ENCODE measurements at places on chromosomes 13 and 19. TPM values are rescaled to one million over a fixed set of nuclear protein-coding genes. Genes with fewer than 3 reads are reported as not detected.
A peak's percentile ranks its signal among the peaks of the same experiment; 100 is the strongest.

DNA sequence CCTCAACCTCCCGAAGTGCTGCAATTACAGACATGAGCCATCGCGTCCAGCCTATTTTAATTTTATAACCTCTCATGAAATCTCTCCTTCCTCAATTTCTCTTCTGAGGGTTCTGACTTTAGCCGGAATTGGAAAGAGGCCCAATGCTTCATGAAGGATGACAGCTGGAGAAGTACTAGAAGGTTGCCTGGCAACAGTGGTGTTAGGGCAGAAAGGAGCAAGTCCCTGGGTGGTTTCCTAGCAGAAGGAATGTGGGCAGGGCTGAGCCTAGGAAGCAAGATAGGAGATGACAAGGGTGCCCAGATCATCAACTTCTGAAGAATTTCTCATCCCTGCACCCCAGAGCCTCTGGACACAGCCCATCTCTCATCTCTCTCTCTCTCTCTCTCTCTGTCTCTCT is 25.8 kb downstream of the CACNG6 start:
- no peak for DNase-seq

DNA sequence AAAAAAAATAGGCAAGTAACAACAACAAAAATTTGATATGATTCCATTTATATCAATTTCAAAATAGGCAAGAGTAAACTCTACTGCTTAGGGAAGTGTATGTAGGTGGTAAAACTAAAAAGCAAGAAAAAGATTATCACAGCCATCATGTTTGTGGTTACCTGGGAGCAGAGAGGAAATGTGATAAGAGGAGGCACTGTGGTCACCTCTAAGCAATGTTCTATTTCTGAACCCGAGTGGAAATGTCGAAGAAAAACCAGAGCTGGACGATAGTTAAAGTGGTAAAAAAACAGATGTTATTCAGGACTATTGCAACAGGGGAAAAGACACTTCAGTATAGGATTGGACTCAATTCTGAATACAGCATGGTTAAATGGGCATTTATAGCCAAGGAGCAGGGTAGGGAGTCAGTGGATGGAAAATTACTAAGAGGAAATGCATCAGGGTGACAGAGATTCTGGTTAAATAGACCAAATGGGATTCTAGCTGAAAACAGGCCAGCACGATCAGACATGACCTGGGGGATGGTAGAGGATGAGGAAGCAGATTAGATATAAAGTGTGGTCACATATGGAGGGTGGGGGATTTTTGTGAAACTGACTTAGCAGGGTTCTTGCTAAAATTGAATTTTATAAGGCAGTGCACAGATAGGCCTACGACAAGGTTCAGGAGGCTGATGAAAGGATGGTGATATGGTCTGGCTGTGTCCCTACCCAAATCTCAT is 6.0 kb upstream of the TEX30 start:
- DNase-seq: no peak

DNA sequence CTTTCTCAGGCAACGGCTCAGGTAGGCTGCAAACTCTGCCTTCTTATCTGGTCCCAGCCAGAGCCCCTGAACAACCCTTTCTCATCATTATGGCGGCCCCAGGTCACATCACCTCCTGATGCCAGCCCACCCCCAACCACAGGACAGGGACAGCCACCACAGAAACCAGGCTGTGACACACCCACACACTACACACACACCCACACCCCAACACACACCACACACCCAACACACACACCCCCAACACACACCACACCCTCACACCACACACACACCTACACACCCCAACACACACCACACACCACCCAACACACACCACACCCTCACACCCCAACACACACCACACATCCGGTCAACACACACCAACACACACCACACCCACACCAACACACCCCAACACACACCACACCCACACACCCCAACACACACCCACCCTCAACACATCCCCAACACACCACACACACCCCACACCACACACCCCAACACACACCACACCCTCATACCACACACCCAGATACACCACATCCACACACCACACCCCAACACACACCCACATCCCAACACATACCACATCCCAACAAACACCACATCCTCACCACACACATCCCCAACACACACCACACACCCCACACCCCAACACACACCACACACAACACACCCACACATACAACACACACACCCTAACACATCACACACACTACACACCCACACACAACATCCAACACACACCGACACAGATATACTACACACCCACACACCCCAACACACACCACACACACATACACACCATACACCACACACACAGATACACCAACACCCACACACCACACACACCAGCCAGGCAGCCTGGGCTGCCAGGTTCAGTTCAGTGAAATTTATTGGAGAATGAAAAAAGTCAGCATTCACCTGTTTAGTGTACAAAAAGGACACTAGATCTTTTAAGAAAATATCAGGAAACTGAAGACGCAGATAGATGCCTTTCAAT is 4.2 kb upstream of the ISYNA1 start:
- DNase-seq: no peak

- DNase-seq: no peak
Observed at GRCh38 chr13:107375701-107376340, 807.9 kb upstream of the ARGLU1 start.

DNA sequence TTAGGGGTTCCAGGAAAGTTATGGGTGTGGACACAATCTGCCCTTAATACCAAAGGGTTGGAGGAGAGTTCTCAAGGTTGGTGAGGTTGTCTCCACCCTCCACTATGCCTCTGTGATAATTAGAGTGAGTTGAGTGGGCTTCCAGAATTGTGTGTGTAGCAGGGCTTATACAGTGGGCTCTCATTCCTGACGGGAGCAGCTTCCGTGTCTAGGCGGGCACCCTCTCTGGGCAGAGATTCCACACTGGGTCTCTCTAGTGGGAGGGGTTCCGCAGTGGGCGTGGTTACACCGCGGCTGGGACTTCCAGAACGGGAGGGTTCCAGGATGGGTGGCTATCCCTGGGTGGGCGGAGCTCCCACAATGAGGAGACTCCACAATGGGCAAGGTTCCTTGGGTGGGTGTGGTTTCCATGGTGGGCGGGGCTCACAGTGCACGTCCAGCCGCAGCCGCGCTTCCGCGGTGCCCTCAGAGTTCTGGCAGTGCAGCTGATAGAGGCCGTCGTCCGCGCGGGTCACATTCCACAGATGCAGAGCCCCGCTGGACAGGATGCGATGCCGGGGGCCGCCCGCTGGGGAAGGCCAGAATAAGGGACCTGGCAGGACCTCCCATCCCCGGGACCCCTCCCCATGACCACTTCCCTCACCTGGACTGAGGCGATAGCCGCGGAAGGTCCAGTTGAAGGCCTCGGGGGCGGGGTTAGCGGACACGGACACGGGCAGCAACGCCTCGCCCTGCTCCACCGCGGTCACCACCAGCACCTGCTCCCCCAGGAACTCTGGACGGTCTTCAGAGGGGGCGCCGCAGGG is 8.4 kb downstream of the NPHS1 start:
- peak; percentile 75 for DNase-seq

GRCh38 chr19:14363183-14364097 is 17.8 kb upstream of the ADGRE5 start:
- DNase-seq: peak; percentile 93

GRCh38 chr19:7833225-7834099 is 3.4 kb downstream of the EVI5L start:
- DNase-seq: peak; percentile 86

GRCh38 chr19:35455616-35456201 is 7.7 kb downstream of the FFAR2 start:
- DNase-seq: no peak

DNA sequence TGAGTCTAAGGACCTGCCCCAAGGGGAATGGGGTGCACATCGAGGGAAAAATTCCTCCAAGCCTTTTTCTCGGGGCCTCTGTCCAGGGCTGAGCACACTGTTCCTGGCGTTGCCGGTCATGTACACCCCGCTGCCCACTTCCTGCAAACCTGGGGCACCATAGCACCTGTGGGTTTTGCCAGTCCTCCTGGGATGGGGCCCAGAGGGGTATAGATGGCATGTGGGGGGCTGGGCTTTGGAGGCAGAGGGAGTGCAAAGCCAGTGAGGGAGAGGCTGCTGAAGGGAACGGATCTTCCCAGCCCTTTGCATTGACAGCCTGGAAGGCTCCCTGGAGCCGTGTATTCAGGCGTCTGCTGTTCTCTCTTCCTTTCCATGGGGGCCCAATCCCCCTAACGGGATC is 187.3 kb downstream of the ZNF536 start:
- DNase-seq: no peak

GRCh38 chr13:102877303-102877702 is 31.5 kb downstream of the ERCC5 start:
- no peak for DNase-seq

DNA sequence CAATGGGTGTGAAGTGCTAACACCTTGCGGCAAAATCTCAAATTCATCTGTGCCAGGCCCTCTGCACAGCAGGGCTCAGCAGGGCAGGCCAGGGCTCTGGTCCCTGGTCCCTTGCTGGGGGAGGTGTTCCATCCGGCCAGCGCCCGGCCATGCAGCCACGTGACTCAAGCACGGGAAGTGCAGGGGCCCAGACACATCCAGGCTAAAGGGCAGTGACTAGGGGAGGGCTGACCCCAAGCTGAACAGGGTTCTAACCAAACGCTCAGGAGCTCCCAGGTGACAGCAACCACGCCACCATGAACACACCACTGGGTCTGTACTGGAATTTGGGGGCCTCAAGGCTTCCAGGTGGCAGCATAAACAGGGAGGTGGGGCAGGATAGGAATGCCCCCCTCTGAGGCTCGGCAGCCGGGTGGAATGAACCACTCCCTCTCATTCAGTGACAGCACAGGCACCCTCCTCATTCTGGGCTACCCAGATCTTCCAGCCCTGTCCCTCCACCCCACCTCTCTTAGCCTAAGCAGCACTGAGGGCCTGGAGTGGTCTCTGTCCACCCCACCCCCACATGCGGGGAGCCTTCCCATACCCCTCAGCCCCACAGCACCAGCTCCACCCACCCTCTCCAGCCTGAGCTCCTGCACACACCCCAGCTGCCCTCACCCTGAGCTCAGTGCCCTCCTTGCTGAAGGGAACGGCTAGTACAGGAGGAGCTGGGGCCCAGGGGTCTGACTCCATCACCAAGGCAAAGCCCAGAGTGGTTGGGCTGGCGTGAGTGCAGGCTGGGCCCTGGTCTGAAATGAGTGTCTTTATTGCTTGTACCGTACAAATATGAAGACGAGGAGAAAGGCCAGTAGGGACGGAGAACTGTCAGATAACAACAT is 5.3 kb upstream of the CCNP start:
- no peak for DNase-seq

DNA sequence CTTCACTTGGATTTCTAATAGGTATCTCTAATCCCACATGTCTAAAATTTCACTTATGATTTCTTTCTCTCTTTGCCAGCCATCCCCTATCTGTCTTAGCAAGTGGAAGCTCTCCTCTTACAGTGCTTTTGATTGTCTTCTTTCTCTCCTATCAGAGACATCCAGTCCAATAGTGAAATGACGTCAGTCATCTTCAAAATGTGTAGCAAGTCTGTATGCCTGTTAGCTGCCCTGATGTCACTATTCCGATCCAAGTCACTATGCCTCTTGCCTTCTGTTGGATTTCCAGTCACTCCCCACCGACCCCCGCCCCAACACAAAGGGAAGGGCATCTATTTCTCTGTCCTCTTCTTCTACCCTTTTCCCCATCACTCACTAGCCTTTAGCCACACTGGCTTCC is 96.4 kb downstream of the WASF3 start:
- DNase-seq: no peak

- DNase-seq: no peak
Observed at GRCh38 chr19:13109361-13110098, 6.9 kb upstream of the LYL1 start.

- no peak for DNase-seq
Observed at GRCh38 chr13:80988391-80989151, 647.6 kb upstream of the SPRY2 start.

DNA sequence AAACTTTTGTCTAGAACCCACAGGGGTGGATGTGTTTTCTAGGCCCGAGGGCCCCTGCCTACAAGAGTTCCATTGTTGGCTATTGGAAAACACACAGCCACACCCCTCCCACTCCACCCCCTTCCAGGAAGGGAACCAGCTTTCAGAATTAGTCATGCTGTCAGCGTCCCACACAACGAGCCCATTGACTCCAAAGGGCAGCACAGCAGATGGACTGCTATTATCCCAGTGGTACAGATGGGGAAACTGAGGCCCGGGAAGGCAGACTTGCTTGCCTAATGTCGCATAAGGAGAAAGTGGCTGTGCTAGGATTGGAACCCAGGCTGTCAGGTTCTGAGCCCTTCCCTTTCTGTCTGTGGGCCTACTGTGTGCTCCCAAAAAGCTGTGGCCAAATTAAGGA is 8.1 kb upstream of the FXYD3 start:
- no peak for DNase-seq

DNA sequence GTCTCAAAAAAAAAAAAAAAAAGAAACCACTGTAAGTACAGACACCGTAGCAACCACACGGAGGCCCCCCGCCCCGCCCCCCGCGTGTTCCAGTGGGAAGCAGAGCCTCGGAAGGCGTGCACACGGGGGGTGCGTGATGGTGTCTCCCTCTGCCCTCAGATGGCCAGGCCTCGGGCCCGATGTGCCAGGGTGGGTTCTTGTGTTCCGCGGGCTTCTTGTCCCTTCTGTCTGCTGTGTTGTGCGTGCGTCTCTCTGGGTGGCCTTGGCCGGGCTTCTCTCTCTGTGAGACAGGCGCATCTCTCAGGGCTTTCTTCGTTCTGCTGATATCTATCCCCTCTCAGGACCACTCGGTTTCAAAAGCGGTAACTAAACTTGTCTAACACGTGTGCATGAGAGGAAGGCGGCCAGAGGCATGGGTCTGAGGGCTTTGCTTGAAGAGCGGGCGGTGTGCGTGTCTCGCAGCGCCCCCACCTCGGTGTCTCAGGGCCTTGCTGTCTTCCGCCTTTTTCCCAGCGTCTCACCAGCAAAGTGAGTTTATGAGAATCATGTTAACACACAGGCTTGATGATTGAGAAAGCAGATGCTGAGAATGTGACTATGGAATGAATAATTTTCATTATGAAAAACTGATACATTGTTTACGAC is 12.6 kb downstream of the ATP11A start:
- peak; percentile 65 for DNase-seq

LAMP1 gene
- polyA plus RNA-seq: 102 TPM

BRSK1 gene
- polyA plus RNA-seq: 14.7 TPM

ZNF296 gene
- 0.43 TPM for polyA plus RNA-seq

F7 gene
- 0.46 TPM for polyA plus RNA-seq

KIR2DL3 gene
- polyA plus RNA-seq: not detected

CERS1 gene
- polyA plus RNA-seq: 3.7 TPM

CEACAM7 gene
- polyA plus RNA-seq: 0.10 TPM
